ENCODE measurements at places on chromosomes 11 and 22. TPM values are rescaled to one million over a fixed set of nuclear protein-coding genes. Genes with fewer than 3 reads are reported as not detected.

The ANO9 gene
- not detected for total RNA-seq

The GGTLC2 gene
- not detected for total RNA-seq

The RIMBP3B gene
- total RNA-seq, result 0.23 TPM

The PRR5L gene
- 32.3 TPM for total RNA-seq

The RIC3 gene
- total RNA-seq, result not detected

The CDCA5 gene
- total RNA-seq, result 1.6 TPM

The UCP3 gene
- 0.65 TPM for total RNA-seq

The BRMS1 gene
- 28.1 TPM for total RNA-seq

The TMA7B gene
- not detected for total RNA-seq

The YPEL4 gene
- 1.8 TPM for total RNA-seq

The KRTAP5-7 gene
- total RNA-seq, result not detected

The MUC5B gene
- total RNA-seq, result not detected

The OR5P2 gene
- total RNA-seq, result not detected

The RAB39A gene
- not detected for total RNA-seq

The SLC22A25 gene
- total RNA-seq, result not detected

The POU2AF2 gene
- not detected for total RNA-seq

The PNPLA5 gene
- not detected for total RNA-seq

The FZD4 gene
- total RNA-seq, result 29.6 TPM

The ASPHD2 gene
- 2.1 TPM for total RNA-seq

The TRIM51 gene
- total RNA-seq, result not detected

The LRP4 gene
- total RNA-seq, result 8.1 TPM

The OR51B4 gene
- 0.20 TPM for total RNA-seq

The MPZL2 gene
- 0.56 TPM for total RNA-seq

The TALDO1 gene
- 135 TPM for total RNA-seq

The DPAGT1 gene
- 37.1 TPM for total RNA-seq

The MISFA gene
- total RNA-seq, result 0.52 TPM

The FAM227A gene
- total RNA-seq, result 1.1 TPM

The PHF21B gene
- under 0.01 TPM for total RNA-seq

The AMOTL1 gene
- total RNA-seq, result 55.7 TPM

The MUC5AC gene
- total RNA-seq, result not detected

The UBE2L3 gene
- 24.6 TPM for total RNA-seq

The OR51F2 gene
- not detected for total RNA-seq

The FUT4 gene
- total RNA-seq, result 5.3 TPM

The DMC1 gene
- total RNA-seq, result 0.56 TPM

The OR10A2 gene
- total RNA-seq, result not detected

The KCTD14 gene
- total RNA-seq, result 0.72 TPM

The GAL3ST3 gene
- total RNA-seq, result 0.13 TPM

The OR5D18 gene
- not detected for total RNA-seq

The CHRM1 gene
- not detected for total RNA-seq

The C11orf98 gene
- 13.4 TPM for total RNA-seq

The TBX1 gene
- total RNA-seq, result not detected

The MIOX gene
- total RNA-seq, result 0.10 TPM

The CCDC15 gene
- 1.3 TPM for total RNA-seq
